Cerebellum (tissue), 4 donors: ENCODE measurements at places on chromosomes 3 and 15. TPM values are rescaled to one million over a fixed set of nuclear protein-coding genes. Genes with fewer than 3 reads are reported as not detected.

DNA sequence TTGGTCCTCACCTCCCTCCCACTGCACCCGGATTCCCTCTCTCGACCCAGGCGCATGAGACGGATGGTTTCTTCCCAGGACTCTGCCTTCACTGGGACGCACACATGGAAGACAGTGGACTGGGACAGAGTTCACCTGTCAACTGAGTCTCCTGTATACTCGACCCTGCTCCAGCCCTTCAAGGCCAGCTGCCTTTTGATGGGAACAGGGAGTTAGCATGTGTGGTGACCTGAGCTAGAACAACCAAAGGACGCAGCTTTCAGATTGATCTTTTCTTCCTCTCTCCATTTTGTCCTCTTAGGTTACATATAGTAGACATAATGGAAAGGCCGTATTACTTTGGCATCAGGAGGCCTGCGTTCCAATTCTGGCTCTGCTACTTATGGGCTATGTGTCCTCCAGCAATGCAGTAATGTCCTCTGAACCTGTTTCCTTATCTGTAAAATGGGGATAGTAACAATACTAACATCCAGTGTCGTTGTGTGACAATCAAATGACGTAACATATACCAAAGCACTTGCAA lies 94.1 kb downstream of the PEX5L start:
- no peak for DNase-seq

The GCNT3 gene
- total RNA-seq = 0.18 TPM

- no peak for DNase-seq
Observed at GRCh38 chr3:46578973-46579755, 13.1 kb upstream of the LRRC2 start.

- no peak for DNase-seq
Observed at GRCh38 chr3:184050217-184050847, 2.5 kb upstream of the HTR3C start.

DNA sequence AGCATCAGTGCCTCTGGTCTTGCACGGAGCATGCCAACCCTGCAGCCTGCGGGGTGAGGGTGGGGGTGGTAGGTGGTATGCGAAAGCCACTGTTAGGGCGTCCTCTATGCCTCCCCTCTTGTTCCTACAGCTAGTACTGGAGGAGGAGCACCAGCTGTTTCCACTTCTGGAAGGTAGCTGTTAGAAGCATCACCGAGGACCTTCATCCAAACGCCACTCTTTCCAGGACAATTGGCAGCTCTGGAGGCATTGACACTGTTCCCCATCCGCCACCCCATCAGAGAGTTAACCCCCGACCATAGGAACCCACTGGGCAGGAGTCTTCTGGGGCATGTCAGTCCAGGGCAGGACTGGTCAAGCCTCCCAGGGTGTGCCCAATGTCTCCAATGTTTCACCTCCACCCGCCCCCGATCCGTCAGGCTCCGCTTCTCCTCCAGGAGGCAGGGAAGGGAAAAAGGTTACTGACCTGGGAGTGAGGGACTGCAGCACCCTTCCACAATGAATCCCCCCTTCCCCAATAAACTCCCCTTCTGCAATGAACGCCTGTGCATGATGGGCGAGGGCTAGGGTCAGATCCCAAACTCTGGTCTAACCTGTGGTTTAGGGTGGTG lies 487 bp downstream of the DUOX2 start:
- DNase-seq = no peak

GRCh38 chr3:116037954-116038911 lies 407.1 kb downstream of the LSAMP start:
- DNase-seq = no peak

DNA sequence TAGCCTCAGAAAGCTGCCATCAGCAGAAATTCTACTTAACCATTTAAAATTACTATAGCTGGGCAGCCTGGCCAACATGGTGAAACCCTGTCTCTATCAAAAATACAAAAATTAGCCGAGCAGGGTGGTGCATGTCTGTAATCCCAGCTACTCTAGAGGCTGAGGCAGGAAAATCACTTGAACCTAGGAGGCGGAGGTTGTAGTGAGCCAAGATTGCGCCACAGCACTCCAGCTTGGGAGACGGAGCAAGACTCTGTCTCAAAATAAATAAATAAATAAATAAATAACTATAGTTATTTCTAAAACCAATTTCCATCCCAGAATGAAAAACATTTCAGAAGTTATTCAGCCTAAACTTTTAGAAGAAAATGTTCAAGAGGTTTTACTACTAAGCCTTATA lies 25.1 kb downstream of the LRRFIP2 start:
- DNase-seq = no peak
